ENCODE measurements at places on chromosomes 3 and 15. TPM values are rescaled to one million over a fixed set of nuclear protein-coding genes. Genes with fewer than 3 reads are reported as not detected.

The CEMIP gene
- total RNA-seq, result not detected

DNA sequence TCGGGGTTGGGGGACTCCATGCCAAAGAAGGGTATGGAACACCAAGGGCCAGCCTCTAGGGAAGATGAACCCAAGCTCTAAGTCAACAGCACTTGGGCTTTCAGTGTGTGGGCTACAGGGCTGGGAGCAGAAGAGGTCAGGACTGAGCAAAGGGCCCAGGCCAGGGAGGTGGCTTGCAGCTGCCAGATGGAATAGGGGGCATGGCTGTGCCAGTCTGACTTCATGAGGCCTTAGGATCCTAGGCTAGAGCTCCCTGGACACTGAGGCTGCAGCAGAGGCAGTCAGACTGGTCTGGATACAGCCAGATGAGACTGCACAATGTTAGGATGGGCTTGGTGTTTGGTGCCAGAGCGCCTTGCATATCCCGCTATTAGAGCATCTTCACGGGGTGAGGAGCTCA, 3.8 kb downstream of the RASGRF1 start:
- H3K27ac ChIP-seq, result no peak overlapping the region
- no peak for DNase-seq
- no peak overlapping the region for H3K4me3 ChIP-seq
- peaks cover 14% of the 10 kb centered on the region for H3K4me1 ChIP-seq
- H3K36me3 ChIP-seq, result no peaks in the 10 kb centered on the region
- H3K27me3 ChIP-seq, result peaks cover 97% of the 10 kb centered on the region

DNA sequence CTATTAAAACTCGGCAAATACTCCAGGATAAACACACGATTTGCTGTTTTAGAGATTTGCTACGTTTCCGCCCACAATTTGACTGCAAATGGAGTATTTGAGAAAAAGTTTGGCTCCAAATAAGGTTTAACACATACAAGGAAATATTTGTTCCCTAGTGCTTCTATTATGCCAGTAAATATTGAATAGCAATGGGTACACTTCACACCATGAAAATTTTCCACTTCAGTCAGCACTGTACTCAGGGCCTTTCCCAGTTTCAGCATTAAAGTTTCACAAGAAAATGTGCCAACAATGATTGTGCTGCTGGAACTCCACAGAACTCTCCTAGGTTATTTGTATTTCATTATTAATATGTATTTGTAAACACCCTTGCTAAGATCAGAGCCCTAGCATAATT, 498.0 kb downstream of the TBL1XR1 start:
- no peak overlapping the region for H3K27ac ChIP-seq
- H3K4me1 ChIP-seq, result peaks cover 13% of the 10 kb centered on the region
- DNase-seq, result no peak
- no peaks in the 10 kb centered on the region for H3K36me3 ChIP-seq

- no peaks in the 10 kb centered on the region for H3K36me3 ChIP-seq
- no peak overlapping the region for H3K4me3 ChIP-seq
- H3K4me1 ChIP-seq, result no peaks in the 10 kb centered on the region
These were observed 42.9 kb upstream of the MITF start for GRCh38 chr3:69696367-69696766.

GRCh38 chr3:40597441-40597840, 72.7 kb downstream of the ZNF621 start:
- H3K36me3 ChIP-seq, result no peaks in the 10 kb centered on the region
- H3K27ac ChIP-seq, result no peak overlapping the region
- H3K4me1 ChIP-seq, result no peaks in the 10 kb centered on the region
- no peak for DNase-seq

GRCh38 chr3:139235192-139235591, 108.6 kb upstream of the MRPS22 start:
- no peak for DNase-seq
- peaks cover 28% of the 10 kb centered on the region for H3K27me3 ChIP-seq
- H3K4me1 ChIP-seq, result no peaks in the 10 kb centered on the region

The OR4F15 gene
- not detected for total RNA-seq

- H3K4me1 ChIP-seq, result no peaks in the 10 kb centered on the region
- H3K36me3 ChIP-seq, result no peaks in the 10 kb centered on the region
- H3K27me3 ChIP-seq, result no peaks in the 10 kb centered on the region
- no peak for DNase-seq
- H3K4me3 ChIP-seq, result no peak overlapping the region
These were observed 552.9 kb upstream of the KCNMB2 start for GRCh38 chr3:177983320-177983719.

DNA sequence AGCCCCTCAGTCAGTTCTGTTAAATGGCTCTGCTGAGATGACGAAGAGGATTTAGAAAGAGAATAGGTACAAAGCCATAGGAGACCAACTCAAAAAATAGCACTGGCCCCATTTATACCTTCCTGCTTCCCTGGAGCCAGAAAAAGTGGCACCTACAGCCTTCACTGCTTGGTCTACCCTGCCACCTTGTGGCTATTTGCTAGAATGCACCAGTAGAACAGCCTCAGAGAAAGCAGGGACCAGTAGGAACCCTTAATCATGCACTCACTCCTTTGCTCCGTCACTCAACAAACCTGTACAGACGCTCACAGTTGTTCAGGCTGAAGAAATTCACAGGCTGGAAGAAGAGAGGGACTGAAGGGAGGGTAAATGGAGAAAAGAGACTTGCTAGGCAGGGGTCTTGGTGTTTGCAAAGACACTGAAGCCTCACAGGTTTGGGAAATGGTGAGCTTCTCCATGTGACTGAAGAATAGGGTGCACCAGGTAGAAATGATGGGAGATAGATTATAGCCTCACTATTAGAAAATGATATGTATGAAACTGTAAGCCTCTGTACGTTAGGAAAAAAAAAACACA, 12.1 kb upstream of the RTP2 start:
- peaks cover 4% of the 10 kb centered on the region for H3K4me1 ChIP-seq
- no peaks in the 10 kb centered on the region for H3K27me3 ChIP-seq
- no peak overlapping the region for H3K4me3 ChIP-seq
- H3K36me3 ChIP-seq, result no peaks in the 10 kb centered on the region
- DNase-seq, result peak; percentile 78

The GRK7 gene
- not detected for total RNA-seq

GRCh38 chr3:111324645-111325044, 217.4 kb upstream of the CD96 start:
- no peak overlapping the region for H3K27ac ChIP-seq
- no peak for DNase-seq
- no peaks in the 10 kb centered on the region for H3K36me3 ChIP-seq
- H3K4me3 ChIP-seq, result no peak overlapping the region

DNA sequence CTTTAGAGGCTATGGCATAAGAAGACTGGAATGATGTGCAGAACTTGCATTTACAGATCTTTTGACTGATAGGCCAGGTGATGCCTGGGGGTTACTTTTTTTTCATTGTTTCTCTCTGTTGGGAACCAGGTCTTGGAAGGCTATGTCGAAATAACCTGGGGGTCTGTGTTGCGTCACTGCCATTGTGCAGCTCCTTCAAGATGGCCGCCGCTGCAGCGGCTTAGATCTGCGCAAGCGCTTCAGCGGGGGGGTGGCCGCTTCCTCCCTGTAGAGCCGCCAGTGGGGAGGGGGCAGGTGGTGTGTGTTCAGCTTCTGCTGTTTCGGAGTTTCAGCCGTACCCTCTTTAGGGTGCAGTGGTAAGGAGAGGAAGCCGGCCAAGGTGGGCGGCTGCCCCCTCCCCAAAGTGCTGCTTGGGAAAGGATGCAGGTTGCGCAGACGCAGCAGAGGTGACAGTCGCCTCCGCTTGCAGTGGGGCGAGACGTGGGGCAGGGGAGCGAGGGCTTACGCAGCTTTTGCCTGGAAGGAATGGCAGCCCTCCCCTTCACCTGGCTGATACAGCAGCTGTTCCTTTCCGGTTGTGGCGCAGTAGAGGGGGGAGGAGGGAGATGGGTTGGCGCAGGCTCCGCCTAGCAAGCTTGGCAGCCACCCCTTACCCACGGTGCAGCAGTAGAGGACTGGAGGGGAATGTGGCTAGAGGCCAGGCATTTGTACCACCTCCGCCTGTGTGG, 1.5 kb downstream of the SNRPN start:
- H3K4me3 ChIP-seq, result peak overlapping the region; percentile 77
- H3K27me3 ChIP-seq, result no peaks in the 10 kb centered on the region
- no peaks in the 10 kb centered on the region for H3K36me3 ChIP-seq
- H3K4me1 ChIP-seq, result peaks cover 31% of the 10 kb centered on the region

- H3K4me3 ChIP-seq, result no peak overlapping the region
- no peaks in the 10 kb centered on the region for H3K36me3 ChIP-seq
- no peaks in the 10 kb centered on the region for H3K4me1 ChIP-seq
- H3K27ac ChIP-seq, result no peak overlapping the region
- no peak for DNase-seq
These were observed 121.4 kb downstream of the FBLN2 start for GRCh38 chr3:13670292-13670691.

GRCh38 chr15:58260205-58260724, 122.1 kb downstream of the AQP9 start:
- H3K4me1 ChIP-seq, result peaks cover 5% of the 10 kb centered on the region
- no peaks in the 10 kb centered on the region for H3K36me3 ChIP-seq
- H3K27ac ChIP-seq, result no peak overlapping the region
- H3K4me3 ChIP-seq, result no peak overlapping the region
- no peak for DNase-seq

GRCh38 chr3:173402656-173403055, 5.1 kb downstream of the NLGN1 start:
- no peaks in the 10 kb centered on the region for H3K36me3 ChIP-seq
- H3K27me3 ChIP-seq, result no peaks in the 10 kb centered on the region
- no peak overlapping the region for H3K4me3 ChIP-seq
- DNase-seq, result no peak
- no peak overlapping the region for H3K27ac ChIP-seq

GRCh38 chr3:50537421-50538129, 30.0 kb downstream of the C3orf18 start:
- H3K4me3 ChIP-seq, result no peak overlapping the region
- no peak for DNase-seq
- no peak overlapping the region for H3K27ac ChIP-seq
- no peaks in the 10 kb centered on the region for H3K36me3 ChIP-seq
- no peaks in the 10 kb centered on the region for H3K27me3 ChIP-seq

GRCh38 chr3:5769825-5770224, 582.3 kb downstream of the EDEM1 start:
- no peaks in the 10 kb centered on the region for H3K4me1 ChIP-seq
- H3K27me3 ChIP-seq, result no peaks in the 10 kb centered on the region
- no peak for DNase-seq
- H3K36me3 ChIP-seq, result no peaks in the 10 kb centered on the region

The FRMD5 gene
- 10.1 TPM for total RNA-seq

The C3orf22 gene
- not detected for total RNA-seq

- no peak overlapping the region for H3K27ac ChIP-seq
- H3K27me3 ChIP-seq, result no peaks in the 10 kb centered on the region
- no peak overlapping the region for H3K4me3 ChIP-seq
- H3K36me3 ChIP-seq, result no peaks in the 10 kb centered on the region
- DNase-seq, result no peak
These were observed 403.7 kb downstream of the OXSM start for GRCh38 chr3:26193558-26193957.

- no peaks in the 10 kb centered on the region for H3K36me3 ChIP-seq
- no peaks in the 10 kb centered on the region for H3K27me3 ChIP-seq
- no peak for DNase-seq
- H3K27ac ChIP-seq, result no peak overlapping the region
- H3K4me1 ChIP-seq, result peaks cover 17% of the 10 kb centered on the region
These were observed 41.6 kb downstream of the PARP15 start for GRCh38 chr3:122619040-122619439.
